ENCODE measurements at places on chromosomes 4 and X.

DNA sequence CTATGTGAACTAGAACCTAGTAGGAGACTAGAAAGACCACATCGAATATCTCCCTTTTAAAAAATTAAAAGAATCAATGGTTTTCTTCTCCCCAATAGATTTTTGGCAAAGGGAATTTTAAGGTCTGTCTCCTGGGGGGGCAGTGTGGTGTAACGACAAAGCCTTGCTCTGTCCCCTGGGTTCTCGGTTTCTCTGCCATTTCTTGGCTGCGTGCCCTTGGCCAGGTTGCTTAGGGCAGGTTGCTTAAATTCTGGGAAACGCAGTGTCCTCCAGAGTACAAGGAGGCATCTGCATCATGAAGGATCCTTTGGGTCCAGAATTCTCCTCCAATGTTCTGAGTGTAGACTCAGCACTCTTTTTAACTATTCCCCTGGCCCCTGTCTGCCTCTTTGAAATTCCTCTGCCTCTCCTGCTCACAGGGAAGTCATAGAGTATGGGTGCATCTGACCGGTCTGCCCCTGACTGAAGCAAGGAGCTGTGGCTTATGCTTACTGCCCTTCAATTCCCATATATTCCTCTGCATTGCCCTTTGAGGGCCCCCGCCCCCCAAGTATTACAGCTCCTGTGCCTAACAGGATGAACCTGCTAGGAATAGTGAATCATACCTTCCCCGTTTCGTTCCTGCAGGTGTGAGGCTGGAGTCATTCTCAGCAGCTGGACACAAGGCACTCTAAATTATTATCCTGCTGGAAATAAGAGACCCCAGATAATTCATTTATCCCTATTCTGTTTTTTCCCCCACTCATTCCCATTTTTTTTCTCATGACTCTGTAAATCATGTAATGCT, 2.2 kb downstream of the KIT start:
- DNase-seq: no peak

GRCh38 chrX:56783450-56783831, 54.4 kb downstream of the NBDY start:
- DNase-seq: no peak

GRCh38 chr4:82136161-82136801, 237.5 kb downstream of the HNRNPD start:
- no peak for DNase-seq

DNA sequence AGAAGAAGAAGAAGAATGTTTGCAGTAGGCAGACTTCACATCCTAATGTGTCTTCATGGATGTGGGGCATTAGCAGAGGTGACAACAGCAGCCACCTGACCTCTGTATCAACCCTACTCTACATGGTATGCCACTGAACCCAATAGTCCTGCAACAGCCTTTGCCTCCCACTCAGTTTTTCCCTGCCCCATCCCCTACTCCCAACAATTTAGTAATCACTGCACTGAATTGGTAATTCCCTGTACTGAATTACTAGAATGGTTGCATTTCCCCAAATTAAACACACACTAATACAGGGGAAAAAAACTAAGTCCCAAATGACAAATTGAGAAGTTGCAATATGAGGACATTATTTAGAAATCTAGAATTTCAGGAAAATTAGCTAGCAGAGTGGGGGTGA, 31.4 kb upstream of the FAM241A start:
- DNase-seq: no peak

GRCh38 chr4:6452116-6452896, 20.1 kb downstream of the PPP2R2C start:
- no peak for DNase-seq

DNA sequence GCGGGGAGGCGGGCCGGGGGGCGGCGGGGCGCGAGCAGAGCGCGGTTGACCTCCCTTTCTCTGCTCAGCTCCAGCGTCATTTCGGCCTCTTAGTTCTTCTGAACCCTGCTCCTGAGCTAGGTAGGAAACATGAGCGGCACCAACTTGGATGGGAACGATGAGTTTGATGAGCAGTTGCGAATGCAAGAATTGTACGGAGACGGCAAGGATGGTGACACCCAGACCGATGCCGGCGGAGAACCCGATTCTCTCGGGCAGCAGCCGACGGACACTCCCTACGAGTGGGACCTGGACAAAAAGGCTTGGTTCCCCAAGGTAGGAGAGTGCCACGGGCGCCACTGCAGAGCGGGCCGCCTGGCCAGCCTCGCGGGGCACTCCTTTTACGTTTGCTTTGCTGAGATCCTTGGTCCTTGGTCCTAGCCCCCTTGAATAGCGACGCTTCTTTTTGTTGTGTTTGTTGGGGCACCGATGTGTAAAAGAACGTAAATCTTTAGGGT, at the start of gene HTATSF1:
HTATSF1 (plus strand) TSS at position 37 of the 497 bp plus-strand sequence; CDS start at position 130, 93 bp downstream.
- no peak for DNase-seq

DNA sequence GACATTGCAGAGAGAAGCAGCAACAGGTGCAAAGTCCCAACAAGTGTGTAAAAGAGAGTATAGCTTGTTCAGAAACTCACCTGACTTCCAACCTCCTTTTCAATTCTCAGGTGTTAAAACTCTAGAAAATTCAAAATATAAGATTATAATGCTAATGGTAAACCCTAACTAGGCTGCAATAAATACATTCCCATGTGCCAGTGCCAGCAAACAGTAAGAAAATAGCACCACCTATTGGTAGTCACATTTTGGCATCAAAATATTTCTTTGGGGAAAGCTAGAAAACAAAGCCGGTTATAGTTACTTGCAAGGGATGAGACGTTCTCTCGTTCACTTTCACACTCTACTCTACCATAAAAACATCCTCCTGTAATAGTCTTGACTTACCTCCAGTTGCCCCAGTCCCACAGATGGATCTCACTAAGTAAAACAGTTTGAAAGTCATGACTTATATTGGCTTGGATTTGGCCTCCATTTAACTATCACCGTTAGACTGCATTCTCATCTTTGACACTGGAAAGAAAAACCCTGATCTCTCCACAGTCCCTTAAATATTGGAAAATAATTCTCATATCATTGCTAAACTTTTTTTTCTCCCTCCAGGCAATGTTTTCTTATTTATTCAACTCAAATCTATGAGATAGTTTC, 9.6 kb downstream of the BMP3 start:
- no peak for DNase-seq

GRCh38 chr4:53852343-53852742, 212.1 kb downstream of the CHIC2 start:
- no peak for DNase-seq

- no peak for DNase-seq
Measured at GRCh38 chrX:155216940-155217440, 730 bp downstream of the VBP1 start.

DNA sequence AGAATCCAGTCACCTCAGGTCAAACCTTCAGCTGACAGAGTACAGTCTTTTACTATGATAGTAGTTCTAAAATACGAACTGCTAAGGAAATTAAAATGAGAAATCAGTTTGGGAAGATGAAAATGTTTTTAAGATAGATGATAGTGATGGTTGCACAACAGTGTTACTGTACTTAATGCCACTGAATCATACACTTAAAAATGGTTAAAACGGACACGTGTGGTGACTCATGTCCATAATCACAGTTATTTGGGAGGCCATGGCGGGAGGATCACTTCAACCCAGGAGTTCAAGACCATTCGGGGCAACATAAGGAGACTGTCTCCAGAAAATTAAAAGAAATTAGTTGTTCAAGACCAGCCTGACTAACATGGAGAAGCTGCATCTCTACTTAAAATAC, 41.4 kb downstream of the ABHD18 start:
- DNase-seq: no peak

- no peak for DNase-seq
Measured at GRCh38 chr4:169437299-169438047, 166.7 kb upstream of the SH3RF1 start.

- DNase-seq: no peak
Measured at GRCh38 chr4:154720123-154720522, 23.7 kb upstream of the LRAT start.

DNA sequence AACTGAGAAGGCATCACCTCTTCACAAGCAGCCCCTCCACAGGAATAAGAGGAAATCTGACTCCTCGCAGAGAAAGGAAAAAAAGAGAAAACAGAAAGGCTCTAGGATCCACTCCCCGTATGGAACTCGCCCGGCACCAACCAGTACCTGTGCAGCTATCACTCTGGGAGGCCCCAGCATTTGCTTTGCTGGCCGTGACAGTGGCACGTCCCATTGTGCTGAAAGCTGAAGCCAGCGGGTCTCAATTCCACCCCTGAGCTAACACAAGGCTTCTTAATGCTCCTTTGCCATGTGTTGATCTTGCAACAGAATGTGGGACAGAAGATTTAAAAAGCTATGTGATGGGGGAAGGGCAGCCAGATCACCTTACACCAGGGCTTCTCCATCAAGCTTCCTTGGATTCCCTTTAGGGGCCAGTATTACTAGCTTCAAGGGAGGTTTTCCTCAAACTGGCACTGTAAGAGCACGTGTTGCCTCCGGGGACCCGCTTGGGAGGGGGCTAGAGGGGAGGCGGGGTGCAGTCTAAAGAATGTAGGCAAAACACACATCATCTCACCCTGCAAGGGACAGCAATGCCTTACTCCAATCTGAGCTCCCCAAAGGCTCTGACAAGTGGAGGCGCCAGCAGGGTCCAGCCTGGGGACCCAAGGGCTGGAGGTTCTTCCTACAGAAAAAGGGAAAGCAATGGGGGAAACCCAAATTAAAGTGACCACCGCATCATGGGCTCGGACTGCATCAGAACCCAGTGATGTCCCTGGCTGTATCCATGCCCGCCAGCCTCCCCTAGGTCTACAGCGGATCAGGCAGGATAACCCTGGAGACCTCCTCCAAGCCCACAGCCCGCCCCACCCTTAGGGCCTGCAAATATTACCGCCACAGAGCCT, 1.2 kb downstream of the USP46 start:
- DNase-seq: no peak

- no peak for DNase-seq
Measured at GRCh38 chr4:90888571-90888970, 761.4 kb downstream of the CCSER1 start.

DNA sequence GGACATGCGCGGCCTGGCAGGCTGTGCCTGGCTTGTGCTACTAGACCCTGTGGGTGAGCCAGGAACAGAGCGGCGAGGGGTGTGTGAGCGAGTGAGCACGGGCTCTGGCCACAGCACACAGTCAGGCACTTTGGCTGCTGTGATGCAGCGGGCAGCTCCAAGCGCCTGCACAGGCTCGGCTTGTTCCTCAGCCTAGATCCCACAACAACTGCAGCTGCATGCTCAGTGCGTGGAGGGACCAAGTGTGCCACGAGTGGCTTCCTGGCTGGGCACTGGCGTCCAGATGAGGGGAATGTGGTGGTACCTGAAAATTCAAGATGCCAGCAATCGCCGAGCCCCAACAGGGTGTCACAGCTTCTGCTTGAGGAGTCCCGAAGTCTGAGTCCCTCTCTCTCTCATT, 1056.6 kb downstream of the RAPGEF2 start:
- DNase-seq: no peak

DNA sequence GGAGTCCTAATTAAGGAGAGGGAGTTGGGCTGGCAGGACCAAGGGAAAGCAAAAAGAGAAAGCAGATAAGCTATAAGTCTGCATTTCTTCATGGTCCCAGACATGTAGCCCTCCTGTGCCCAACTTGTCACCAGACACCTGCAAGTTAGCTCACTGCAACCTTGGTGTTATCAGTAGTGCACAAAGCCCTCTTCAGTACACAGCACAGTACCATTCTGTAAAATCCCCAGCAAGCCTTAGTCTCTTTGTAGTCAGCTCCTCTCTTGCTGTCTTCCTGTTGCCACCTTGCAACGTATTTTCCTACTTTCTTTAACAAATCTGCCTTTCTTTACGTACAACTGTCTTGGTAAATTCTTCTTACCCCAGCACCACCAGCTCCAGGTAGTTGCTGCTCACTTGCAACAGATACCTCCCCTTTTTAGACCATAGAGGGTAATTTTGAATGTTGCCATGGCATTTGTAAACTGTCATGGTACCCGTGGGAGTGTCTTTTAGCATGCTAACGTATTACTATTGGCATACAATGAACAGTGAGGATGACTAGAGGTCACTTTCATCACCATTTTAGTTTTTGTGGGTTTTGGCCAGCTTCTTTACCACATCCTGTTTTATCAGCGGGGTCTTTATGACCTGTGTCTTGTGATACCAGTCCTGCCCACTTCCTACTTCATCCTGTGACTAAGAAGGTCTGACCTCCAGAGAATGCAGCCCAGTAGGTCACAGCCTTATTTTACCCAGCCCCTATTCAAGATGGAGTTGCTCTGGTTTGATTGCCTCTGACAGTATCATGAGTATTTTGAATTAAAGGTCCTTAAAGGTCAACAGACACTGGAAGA, 28.3 kb upstream of the AP1S2 start:
- no peak for DNase-seq
